ENCODE measurements at places on chromosomes 5 and 9.

DNA sequence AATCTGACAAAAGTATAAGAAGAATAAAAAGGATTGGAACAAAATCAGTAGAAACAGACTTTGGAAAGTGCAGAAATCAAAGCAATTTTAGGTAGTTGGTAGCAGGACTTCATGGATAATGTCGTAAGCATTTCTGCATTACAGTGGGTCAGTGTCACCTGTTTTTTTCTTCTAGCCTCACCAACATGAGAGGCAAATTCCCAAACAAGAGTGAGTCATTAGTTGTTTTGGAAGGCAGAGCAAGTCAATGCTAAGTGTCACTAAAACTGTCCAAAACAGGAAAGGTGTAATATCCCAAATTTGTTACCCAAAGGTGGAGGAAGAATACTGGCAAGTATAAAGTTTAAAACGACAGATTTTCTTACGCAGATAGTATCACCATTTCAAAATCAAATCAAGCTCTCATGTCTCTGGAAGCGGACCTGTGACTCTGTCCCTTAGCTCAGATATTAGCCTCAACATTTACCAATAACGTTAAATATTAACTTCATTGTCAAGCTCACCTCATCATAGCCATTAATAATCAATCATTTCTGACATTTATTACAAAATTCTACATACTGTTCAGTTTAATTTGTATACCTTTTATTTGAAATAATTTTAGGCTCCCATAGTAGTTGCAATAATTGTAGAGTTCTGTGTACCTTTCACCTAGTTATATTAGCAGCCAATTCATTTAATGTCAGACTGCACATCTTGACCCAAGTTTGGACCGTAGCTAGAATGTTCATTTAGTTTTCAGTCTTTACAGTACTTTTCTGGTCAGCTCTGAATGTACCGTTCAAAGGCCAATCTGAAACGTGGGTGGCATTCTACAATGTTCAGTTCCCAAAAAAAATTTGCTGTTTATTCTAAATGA, 901.2 kb upstream of the COX7C start:
- DNase-seq = no peak

DNA sequence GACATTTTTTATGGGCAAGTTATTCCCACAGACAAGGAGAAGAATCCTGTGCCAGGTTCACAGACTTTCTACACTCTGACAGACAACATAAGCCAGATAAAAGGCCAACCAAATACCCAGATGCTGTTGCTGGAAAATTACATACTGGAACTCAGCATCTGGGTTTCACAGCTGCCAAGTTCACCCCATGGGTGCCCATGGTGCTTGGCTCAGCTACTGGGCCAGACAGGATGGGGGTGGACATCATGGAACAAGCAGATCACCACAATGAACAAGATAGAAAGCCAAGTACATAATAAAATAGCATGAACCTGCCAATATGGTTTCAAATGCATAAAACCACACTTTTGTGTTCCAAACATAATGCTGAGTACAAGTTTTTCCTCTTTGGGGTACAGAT, 999.8 kb downstream of the NR2F1-AS1 start:
- no peak for DNase-seq

DNA sequence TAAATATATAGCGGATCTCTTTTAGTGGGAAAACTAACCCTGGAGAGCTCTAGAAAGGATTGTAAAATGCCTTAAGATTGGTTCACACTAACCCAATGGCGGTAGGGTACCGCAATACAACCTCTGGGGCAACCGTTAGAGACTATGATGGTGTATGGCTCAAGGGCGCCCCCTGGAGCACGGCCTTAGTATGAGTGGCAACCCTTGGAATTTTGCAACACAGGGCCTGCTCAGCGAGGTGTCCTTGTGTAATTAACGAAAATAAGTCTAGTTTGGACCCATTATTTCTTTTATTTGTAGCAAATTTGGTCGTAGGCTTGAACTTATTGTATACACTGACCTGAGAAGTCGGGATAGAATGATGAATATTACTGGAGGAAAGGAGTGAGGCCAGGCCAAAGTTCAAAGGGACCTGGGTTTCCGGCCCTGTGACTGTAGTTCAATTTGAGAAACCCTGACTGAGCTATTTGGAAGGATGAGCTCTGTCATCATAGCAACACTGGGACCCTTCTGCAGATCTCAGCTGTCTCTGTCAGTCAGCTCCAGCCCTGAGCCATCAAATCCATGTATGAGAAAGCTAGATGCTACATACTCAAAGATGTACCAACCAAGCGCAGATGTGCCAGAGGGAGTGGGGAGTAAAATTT, 54.8 kb downstream of the CAMK4 start:
- peak; percentile 79 for DNase-seq

GRCh38 chr5:16932401-16932800, 3.7 kb downstream of the MYO10 start:
- no peak for DNase-seq

DNA sequence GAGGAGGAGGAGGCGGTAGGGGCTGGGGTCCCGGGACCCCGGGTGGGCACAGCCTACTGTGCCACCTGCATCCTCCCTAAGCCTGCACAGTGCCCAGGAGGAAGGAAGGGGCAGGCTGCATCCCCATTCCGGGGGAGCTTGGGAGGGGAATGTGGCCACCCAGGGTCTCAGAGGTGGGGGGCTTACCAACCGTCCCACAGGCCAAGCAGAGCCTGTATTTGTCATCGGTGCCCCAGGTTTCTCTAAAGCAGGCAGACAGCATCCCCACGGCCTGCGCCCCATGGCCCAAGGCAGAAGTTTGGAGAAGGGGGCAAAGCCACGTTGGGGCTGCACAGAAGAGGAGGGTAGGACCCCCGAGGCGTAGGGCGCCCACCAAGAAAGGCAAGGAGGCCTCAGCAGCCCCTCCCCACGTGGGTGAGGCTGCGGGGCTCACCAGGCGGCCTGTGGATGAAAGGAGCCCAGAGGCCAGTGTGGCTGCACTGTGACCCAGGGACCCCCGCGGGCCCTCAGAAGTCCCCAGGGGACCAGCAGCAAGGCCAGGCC, 507 bp upstream of the GPSM1 start:
- no peak for DNase-seq

GRCh38 chr5:143606043-143606752, 202.7 kb upstream of the NR3C1 start:
- no peak for DNase-seq

- DNase-seq = no peak
Observed at GRCh38 chr9:114697951-114698351, 16.0 kb upstream of the TEX48 start.

- no peak for DNase-seq
Observed at GRCh38 chr9:92278110-92278509, 15.4 kb downstream of the IARS1 start.

- DNase-seq = no peak
Observed at GRCh38 chr9:90022474-90022873, 417.7 kb downstream of the GADD45G start.

- no peak for DNase-seq
Observed at GRCh38 chr5:30574761-30575160, 618.7 kb upstream of the CDH6 start.

GRCh38 chr9:86460216-86461002, 106.2 kb upstream of the TUT7 start:
- DNase-seq = no peak

GRCh38 chr9:13369431-13369830, 89.9 kb upstream of the MPDZ start:
- DNase-seq = no peak

- DNase-seq = no peak
Observed at GRCh38 chr5:32058101-32058500, 116.0 kb downstream of the GOLPH3 start.

GRCh38 chr5:52469420-52469819, 318.3 kb upstream of the ITGA1 start:
- DNase-seq = no peak

DNA sequence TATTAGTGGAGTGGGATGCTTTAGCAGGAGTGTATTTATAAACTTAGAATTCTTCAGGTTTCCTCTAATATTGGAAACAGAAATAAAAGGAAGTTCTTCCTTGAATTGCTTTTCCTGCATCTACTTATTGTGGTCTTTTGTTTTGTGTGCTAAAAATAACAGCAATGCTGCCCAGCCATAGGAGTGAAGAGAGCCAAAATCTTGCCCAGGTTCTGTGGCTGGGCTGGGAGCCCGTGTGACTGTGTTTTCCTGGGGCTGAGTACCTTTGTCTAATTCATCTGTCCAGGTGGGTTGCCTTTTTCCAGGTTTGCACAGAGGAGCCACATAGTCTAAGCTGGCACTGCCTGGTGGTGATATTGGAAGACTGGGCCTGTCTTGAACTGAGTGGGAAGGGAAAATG, 179.7 kb upstream of the ADAMTSL1 start:
- no peak for DNase-seq

DNA sequence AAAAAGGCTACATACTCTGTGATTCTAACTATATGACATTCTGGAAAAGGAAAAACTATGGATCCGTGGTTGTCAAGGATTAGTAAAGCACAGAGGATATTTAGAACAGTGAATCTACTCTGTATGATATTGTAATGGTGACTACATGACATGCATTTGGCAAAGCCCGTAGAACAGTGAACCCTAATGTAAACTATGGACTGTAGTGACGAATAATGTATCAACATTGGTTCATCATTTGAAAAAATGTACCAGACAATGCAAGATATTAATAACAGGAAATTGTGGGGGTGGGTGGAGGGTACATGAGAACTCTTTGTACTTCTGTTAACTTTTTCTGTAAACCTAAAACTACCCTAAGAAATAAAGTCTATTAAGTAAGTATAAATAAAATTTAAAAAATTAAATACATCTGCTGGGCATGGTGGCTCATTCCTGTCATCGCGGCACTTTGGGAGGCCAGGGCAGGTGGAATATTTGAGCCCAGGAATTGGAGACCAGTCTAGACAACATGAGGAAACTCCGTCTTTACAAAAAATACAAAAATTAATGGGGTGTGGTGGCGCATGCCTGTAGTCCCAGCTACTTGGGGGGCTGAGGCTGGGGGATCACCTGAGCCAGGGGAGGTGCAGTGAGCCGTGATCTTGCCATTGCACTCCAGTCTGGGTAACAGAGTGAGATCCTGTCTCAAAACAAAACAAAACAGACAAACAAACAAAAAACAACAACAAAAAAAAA, 101.7 kb upstream of the TBC1D2 start:
- no peak for DNase-seq

- DNase-seq = no peak
Observed at GRCh38 chr9:3398232-3398648, 127.6 kb downstream of the RFX3 start.

DNA sequence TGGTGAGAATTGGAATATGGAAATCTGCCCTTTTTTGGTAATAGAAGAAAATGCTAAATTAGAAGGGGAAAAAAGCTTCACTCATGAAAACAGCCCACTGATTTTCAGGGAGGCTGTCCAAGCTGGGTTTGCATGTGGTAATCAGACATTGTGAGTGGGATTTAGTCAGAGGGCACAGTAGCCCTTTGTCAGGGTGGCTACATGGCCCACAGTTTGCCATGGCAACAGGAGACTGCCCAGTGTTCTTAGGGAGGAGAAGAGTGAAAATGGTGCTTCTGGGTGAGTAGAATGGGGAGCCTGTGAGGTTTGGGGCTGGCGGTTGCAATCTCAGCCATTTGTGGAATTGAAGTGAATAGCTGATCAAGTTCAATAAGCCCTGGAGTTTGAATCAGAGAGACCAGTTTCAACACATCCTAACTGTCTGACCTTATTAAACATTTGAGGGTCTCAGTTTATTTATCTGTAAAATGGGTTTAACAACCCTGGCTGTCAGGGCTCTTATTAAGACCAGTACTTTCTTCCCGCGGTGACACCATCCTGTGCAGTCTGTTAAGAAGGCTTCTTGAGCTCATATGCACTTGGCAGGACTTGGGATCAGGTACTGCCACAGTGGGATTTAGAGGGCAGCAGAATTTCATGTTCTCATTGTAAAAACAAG, 107.6 kb upstream of the TNC start:
- DNase-seq = no peak

DNA sequence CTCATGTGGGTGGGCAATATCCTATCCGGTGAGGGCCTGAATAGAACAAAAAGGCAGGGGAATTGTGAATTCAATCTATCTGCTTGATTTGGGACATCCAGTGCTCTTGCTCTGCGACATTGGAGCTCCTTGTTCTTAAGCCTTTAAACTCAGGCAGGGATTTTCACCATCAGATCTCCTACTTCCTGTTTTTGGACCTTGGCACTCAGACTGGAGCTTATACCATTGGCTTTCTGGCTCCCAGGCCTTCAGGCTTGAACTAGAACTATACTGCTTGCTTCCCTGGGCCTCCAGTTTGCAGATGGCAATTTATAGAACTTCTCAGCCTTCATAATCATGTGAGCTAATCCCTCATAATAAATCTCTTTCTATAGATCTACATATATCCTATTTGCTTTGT, 134.3 kb upstream of the CLINT1 start:
- DNase-seq = no peak

GRCh38 chr5:140664030-140664358, 710 bp upstream of the WDR55 start:
- DNase-seq = no peak

GRCh38 chr5:83628360-83628759, 92.3 kb downstream of the HAPLN1 start:
- no peak for DNase-seq

- no peak for DNase-seq
Observed at GRCh38 chr5:143309661-143310431, 93.6 kb downstream of the NR3C1 start.

GRCh38 chr5:31464081-31464480, 67.8 kb downstream of the DROSHA start:
- no peak for DNase-seq

GRCh38 chr5:53277491-53277890, 167.9 kb upstream of the MOCS2 start:
- no peak for DNase-seq

DNA sequence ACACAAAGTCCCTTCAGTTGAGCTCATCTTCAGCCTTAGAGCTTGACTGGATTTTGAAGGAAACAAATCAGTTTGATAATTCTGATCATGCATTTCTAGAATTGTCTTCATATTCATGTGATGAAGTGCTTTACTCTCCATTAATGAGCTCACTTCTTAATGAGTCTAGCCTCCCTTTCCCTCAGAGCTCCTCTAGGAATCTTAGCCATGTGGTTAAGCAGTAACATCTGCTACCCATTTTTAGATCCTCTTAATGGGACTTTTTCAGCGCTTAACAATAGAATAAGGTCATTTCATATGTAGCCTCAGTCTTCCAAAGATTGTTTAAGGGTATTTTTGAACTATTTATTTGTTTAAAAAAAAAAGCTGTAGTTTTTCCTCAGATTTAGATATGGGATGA, 36.9 kb upstream of the LURAP1L start:
- no peak for DNase-seq

DNA sequence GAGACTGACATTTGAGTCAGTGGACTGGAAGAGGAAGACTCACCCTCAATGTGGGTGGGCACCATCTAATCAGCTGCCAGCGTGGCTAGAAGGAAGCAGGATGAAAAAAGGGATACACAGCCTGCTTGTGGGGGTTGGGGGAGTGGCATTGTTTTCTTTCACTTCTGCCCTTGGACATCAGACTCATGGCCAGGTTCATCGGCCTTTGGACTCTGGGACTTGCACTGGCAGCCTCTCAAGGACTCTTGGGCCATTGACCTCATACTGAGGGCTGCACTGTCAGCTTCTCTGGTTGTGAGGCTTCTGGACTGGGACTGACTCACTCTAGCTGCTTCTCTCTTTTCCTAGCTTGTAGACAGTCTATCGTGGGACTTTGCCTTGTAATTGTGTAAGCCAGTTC, 374.9 kb downstream of the TLE1 start:
- DNase-seq = no peak

- peak; percentile 63 for DNase-seq
Observed at GRCh38 chr5:132480042-132480441, 10.5 kb downstream of the IRF1 start.

- DNase-seq = no peak
Observed at GRCh38 chr5:149325166-149325735, 20.0 kb upstream of the GRPEL2 start.
